ENCODE measurements at places on chromosomes 12 and 14. TPM values are rescaled to one million over a fixed set of nuclear protein-coding genes. Genes with fewer than 3 reads are reported as not detected.

Gene IGF1
- 262 TPM for polyA plus RNA-seq

Gene LHX5
- polyA plus RNA-seq, result not detected

Gene ACRBP
- polyA plus RNA-seq, result 3.1 TPM

Gene CLEC6A
- polyA plus RNA-seq, result not detected

DNA sequence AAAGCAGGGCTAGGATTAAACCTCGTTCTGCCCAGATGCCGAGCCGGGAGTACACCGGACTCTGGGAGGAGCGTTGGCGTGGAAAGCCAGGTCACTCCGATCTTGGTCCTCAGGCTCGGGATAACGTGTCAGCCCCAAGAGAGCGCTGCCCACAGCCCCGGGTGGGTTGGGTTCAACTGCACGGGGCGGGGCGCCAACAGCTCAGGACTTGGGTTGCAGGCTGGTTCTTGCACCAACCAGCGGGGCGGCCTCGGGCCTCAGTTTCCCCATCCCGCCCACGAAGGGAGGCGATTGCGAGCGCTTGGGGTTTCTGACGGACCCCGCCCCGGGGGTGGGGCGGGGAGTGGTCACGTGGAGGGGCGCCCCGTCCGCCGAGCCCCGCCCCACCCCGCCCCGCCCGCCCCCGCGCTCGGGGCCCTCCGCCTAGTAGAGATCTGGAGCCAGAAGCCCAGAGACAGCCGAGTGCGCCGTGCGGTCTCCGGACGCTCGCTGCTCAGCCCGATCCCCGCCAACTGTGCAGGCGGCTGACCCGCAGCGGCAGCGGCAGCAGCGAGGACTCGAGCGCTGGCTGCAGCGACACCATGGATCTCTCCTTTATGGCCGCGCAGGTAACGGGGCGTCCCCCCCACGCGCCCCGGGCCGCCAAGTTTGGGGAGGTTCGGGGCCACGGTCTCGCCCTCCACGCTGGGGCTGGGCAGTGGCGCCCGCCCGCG is at the start of gene C14orf132:
Gene C14orf132, plus strand, starts transcription at position 443 of the 713 bp plus-strand sequence. Its CDS starts 139 bp downstream, at position 582.
- DNase-seq, result no peak

DNA sequence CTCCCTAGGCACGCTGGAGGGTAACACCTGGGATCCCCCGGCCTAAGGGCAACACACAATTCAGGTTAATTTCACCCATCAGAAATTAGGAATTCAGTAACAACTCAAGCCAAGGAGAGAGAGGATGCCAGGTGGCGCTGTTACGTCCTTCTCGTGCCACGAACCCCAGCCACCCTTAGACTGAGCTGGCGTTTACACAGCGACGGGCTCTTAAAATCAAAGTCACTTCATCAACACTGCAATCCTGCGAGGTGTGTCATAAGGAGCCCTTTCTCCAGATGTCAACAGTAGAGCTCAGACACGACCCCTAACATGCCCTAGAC is 110.6 kb upstream of the TMEM132D start:
- DNase-seq, result no peak

DNA sequence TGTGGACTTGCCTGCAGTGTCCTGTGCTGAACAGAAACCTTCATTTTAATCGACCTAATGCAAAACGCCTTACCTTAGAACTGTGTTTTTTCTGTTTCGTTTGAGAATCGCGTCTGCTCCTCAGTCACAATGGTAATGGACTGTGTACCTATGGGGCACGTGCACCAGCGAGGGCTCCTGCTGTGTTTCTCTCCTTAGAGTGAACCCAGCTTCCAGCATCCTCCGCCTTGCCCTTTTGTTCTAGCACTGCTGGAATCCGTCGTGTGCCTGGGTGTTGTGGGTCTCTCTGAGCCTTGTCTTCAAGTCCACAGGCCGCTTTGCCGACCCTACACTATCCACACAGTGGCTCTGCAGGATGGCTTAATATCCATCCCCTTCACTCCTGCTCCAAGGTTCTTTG is 3.6 kb downstream of the AMN start:
- no peak for DNase-seq

DNA sequence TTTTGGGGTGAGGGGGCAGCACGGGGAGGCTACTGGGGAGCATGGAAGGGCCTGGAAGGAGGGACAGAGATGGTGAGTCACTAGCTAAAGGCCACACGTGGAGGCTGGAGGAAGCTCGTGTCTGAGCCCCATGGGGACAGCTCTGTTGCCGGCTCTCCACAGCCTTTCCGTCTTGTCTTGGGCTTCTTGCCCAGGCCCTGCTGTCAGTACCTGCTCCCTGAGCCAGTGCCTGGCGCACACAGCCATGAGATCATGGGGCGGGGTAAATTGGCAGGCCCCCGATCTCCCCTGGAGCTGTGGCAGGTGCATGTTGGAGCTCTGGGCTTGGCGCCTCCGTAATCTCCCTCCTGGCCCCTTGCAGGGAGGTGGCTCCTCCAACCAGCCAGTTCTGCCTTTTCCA is 16.1 kb upstream of the KRT80 start:
- DNase-seq, result no peak
